Activated naive CD4-positive, alpha-beta T cell (primary cell): ENCODE measurements at places on chromosomes 2 and 18.

GRCh38 chr18:76975577-76976110, 153.3 kb downstream of the ZNF236 start:
- no peak for DNase-seq

GRCh38 chr18:72412927-72413326, 131.2 kb downstream of the CBLN2 start:
- DNase-seq = no peak

DNA sequence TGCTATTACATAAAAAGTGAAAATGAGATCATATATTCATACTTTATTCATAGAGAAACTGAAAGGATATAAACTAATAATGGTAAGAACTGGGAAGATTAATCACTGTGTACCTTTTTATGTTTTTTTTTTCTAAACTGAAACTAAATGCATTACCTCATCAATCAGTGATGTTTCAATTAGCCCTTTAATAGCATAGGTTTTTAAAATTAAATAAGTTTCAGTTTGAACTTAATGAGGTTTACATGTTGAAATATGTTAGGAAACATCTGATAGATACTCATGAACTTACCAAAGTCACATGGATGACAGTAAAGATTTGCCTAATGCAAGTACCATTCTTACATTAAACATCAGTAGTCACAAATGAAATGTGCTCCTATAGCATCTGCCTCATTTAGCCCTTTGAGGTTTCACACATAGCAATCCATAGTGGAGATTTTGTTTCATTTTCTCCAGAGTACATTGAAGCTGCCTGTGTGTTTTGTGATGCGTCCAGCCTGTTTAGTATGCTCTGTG, 8.9 kb downstream of the MAPRE2 start:
- DNase-seq = no peak

DNA sequence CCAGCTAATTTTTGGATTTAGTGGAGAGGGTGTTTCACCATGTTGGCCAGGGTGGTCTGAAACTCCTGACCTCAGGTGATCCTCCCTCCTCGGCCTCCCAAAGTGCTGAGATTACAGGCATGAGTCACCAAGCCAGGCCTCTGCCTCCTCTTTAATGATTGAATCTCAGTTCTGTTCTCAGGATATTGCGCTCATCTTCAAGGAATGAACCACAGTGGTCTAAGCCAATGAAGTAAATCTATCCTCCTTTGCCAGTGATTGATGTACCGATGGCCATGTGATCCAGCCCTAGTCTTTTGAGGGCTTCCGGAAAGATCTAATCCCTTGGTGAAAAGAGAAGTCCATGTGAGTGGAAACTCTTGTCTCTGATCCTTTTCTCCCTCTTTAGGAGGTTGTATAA, 48.6 kb downstream of the POLE4 start:
- DNase-seq = no peak

DNA sequence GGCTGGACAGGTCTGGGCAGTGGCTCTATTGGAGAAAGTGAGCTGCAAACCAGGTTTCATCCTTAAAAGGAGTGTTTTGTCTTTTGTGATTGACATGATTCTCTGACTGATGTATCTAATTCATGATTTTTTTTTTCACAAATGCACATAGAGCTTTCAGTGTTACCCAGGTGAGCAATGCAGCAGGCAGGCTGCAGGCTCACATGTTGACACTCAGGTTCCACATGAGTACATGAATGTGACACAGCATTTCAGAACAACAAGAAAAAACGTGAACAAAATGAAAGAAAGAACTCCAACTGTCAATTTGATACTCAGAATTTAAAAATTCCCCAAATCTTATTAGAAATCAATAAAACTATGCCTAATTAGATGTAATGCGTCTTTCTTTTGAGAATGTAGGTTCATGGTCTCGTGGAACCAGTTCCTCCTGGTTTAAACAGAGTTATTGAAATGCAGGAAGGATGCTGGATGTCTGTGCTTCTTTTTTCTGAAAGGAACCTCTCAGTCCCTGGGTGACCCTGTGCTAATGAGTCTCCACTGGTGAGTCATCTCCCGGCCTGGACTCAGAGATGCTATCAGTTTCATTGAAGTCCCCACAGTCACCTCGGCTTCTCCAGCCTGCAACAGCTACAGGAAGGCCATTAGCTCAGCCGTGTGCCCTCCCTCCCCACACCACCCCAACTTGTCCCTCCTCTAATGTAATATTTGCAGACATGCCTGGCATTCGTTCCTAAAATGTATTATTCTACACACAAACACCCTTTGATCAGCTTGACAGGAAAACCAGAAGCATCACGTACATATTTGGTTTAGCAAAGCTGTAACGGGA, 430.4 kb downstream of the LPIN1 start:
- DNase-seq = no peak
